Thoracic aorta (tissue), 2 donors: ENCODE measurements at places on chromosomes 2 and 18. TPM values are rescaled to one million over a fixed set of nuclear protein-coding genes. Genes with fewer than 3 reads are reported as not detected.

ECEL1 gene
- 1.6 TPM for total RNA-seq

FOXI3 gene
- not detected for total RNA-seq

NAT8 gene
- total RNA-seq: not detected

EVX2 gene
- total RNA-seq: not detected

NOL4 gene
- not detected for total RNA-seq

- no peak for DNase-seq
These were observed 195.7 kb upstream of the SESTD1 start for GRCh38 chr2:179460181-179460929.

DNA sequence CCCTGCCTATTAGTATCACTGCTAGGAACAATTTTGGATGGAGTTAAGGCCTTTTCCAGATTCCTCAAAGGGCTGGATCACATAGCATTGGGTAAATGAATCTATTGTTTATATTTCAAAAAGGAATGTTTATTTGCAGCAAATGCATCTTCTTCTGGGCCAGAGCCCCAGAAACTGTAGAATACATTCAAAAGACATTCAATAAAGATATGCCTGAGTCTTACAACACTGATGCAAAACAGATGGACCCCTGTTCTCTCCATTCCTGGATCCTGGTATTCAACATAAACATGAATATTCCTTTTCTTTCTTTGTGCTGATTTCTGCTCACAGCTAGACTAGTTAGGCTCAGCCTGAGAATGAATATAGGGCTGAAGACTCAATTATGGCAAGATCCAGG is 227.2 kb upstream of the KLHL29 start:
- DNase-seq: no peak

GRCh38 chr2:239727182-239727775 is 297.9 kb downstream of the NDUFA10 start:
- no peak for DNase-seq

DNA sequence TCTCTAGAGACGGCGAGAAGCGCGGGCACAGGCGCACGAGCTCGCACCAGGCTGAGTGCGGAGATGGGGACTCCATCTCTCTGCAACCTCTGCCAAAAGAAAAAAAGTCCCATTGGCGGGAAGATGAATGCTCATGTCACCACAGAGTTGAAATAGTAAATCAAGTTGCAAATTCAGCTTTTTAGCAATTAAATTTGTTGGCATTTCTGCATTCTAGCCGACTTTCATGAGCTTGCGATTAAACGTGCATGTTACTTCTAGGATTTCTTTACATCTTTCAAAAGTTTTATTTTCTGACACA is 588 bp downstream of the CHAC2 start:
- no peak for DNase-seq

GRCh38 chr18:63982361-63982760 is 12.5 kb downstream of the SERPINB8 start:
- DNase-seq: no peak
